ENCODE measurements at places on chromosomes 1 and 21.

DNA sequence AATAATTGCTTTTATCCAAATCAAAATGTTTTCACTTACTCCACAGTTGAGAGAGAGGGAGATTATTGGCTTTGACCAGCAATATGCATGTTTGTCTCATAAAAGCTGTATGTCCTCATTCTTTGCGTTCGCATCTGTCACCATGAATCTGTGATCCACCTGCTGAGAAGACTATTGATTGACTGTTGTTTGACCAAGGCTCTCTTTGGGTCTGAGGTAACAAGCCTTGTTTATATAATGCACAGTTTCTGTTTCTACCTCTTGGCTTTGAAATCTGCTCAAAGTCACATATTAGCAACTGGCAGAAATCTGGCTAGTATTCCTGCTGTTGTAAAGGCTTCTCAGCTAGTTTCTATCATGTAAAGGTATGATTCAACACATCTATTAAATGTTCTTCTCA lies 157.0 kb downstream of the LYPLAL1 start:
- no peak for DNase-seq

GRCh38 chr1:195979646-195980045 lies 628.6 kb downstream of the KCNT2 start:
- no peak for DNase-seq

DNA sequence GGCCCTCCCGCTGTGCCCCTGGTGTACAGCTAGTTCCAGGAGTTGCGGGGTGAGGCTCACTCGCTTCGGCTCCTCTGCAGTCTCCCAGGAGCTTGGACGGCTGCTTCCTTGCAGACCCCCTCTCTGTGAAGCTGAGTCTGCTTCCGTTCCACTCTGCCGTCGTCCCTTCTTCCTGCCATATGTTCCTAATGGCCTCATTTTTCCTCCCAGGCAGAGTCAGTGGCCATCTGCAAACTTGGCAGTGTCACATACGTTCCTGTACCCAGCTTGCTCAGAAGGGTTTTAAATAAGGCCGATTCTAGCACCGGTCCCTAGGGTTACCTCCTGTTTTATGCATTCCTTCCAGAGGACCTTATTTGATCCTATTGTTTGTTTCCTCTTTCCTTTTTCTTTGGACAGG lies 21.3 kb downstream of the ACTL8 start:
- no peak for DNase-seq

DNA sequence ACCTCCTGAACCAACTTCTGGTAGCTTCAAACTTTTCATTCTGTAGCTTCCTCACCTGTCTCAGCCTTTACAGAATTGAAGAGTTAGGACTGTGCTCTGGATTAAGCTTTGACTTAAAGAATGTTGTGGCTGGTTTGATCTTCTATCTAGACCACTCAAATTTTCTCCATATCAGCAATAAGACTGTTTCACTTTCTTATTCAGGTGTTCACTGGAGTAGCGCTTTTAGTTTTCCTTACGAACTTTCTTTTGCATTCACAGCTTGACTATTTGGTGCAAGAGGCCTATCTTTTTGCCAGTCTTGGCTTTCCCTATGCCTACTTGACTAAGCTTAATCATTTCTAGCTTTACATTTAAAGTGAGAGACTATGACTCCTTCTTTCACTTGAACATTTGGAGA lies 31.5 kb downstream of the FGGY start:
- no peak for DNase-seq

DNA sequence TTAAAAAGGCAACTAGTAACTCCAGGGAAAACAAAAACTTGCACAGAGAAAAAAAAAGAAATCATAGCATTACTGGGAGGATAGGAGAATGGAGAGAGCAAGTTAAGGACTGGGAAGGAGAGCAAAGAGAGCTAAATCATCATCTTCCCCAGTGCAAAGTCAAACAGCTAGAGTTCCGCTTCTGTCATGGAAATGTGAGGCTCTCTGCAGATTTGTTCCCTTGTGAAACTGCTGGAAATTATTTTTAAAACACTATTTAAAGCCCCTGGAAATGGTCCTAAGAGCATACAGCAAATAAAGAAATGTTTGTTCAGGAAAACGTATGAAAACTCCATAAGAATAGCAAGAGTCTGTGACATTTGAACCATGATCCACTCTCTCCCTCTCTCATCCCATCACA lies 64.6 kb downstream of the CAMK2N1 start:
- no peak for DNase-seq

GRCh38 chr1:209457401-209458125 lies 126.0 kb upstream of the CAMK1G start:
- DNase-seq: no peak

GRCh38 chr1:88191917-88192316 lies 492.2 kb upstream of the PKN2 start:
- no peak for DNase-seq

- DNase-seq: no peak
Measured at GRCh38 chr1:232915212-232915611, 35.2 kb upstream of the NTPCR start.

- DNase-seq: peak; percentile 50
Measured at GRCh38 chr1:74652711-74653139, 20.9 kb downstream of the ERICH3 start.

GRCh38 chr1:24117722-24118409 lies 5.9 kb upstream of the MYOM3 start:
- DNase-seq: peak; percentile 13

All from SW480 (cell line).